ENCODE measurements at places on chromosomes 2 and 18.

DNA sequence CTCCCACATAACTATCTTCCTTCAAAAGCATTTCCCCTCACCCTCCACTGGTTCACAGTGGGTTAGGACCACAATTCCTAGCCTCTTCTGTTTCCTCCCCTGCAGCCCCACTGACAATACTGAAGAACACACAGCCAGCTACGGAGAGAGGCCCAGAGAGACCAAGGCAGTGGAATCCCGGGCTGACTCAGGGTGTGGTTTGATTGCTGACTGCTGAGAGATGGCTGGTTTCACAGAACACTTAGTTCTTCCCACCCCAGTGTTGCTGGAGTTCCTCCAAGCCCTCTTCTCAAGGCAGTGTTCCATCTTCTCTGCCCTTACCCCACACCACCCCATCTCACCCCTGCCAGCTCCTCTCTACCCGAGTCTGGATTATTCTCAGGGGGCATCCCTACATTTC, 43.3 kb upstream of the ZFP36L2 start:
- DNase-seq = no peak

- DNase-seq = no peak
These were observed 43.1 kb downstream of the HPCAL1 start for GRCh38 chr2:10345813-10346212.

GRCh38 chr2:127134833-127135830, 28.2 kb upstream of the BIN1 start:
- no peak for DNase-seq

GRCh38 chr2:194087089-194087958, 1569.7 kb upstream of the SLC39A10 start:
- no peak for DNase-seq

DNA sequence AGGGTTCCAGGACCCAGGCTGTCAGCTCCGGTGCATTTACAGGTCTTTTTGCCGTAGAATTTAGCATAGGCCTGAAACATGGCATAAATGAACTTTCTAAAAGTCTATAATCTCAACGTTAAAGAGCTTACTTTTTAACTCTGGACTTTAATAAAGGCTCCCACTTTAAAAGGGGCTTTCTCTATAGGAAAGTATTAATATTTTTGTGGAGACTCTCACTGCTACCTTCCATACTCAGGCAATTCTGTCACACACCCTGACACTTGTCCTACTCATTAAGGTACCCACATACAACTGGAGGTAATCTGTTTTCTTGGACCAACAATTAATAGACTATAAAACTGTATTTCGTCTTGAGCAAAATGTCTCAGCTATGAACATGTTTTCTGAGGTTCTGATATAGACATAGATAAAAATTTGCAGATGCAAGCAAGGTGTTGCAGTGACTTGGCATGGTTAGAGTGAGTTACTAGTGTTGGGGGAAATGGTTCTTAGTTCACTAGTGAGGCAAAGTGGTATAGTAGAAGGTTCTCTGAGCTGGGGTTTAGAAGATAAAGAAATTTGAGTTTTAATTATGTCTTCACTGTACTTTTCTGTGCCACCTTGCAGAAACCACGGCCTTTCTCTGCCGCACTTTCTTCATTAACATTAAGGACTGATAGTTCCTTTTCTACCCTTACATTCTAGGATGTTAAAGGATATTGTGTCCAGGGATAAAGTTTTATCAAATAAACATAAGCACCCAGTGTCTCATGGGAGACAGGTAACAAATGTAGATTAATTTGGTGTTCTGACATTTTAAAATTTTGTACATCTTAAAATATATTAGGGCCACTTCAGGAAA, 10.8 kb upstream of the NR4A2 start:
- DNase-seq = peak; percentile 13

DNA sequence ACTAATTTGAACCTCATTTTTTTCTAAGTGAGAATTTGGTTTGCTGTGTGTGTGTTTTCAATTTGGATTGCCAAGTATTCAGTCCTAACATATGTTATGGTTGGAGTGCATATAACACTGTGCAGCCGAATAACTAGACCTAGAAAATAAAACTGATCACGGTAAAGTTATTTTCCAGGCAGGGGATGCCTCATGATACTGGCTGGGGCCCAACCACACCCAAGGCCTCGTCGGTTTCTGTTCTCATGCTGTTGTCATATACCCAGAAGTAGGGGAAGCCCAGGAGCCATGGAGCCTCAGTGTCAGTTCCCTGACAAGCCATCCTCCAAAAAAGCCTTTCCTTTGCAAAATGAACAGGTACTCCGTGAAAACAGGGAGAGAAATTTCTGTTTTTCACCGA, 160.2 kb downstream of the GBX2 start:
- no peak for DNase-seq

GRCh38 chr2:69770747-69771146, 28.8 kb downstream of the ANXA4 start:
- no peak for DNase-seq

DNA sequence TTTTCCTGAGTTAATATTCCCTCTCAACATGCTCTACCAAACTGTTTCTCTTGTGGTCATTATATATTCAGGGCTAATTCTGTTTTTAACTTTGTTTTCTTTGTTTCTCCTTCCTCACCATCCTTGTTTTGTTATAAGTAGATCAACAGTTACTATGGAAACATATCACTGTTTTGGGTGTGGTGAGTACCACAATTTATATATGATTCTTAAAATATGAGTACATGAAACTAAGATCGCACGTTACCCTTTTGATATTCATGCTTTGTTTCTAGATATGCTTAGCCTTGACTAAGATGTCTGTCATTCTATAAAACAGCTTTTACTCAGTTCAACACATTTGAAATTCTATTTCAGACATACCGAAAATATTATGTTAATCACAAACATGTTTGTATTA, 232.3 kb upstream of the ITGA4 start:
- peak; percentile 79 for DNase-seq

- DNase-seq = no peak
These were observed 172.2 kb downstream of the MBD2 start for GRCh38 chr18:54052259-54052658.

DNA sequence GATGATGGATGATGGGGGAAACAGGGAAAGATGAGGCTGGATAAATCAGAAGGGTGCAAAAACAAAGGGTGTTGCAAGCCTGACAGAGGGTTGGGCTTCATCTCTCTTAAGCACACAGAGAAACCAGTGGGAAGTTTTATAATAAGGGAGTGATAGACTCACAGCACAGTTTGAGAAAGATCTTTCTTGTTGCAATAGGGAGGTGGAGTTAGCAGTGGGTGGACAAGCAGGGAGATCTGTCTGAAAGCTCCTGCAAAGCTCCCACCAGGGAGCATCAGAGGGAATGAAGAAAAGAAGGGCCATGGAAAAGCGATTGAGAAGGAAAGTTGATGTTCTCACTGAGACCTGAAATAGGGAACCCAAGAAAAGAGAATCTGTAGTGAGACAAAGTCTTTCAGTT, 64.9 kb downstream of the BOD1L2 start:
- DNase-seq = no peak

DNA sequence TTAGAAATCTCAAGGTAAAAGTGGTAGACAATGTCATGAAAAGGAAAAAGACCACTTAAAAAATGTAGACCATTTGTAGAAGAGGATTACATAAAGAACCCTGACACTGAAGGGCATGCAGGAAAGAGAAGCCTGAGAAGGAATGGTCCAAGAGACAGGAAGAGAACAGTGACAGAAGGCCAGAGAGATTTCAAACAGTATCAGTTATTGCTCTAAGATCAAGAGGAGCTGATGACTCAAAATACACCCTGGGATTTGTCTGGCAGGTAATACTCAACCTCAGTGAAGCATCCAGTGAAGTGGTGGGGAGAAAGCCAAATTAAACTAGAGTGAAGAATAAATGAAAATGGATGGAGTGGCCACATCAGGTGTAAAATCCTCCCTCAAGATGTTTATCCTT, 100.5 kb downstream of the PDE11A start:
- DNase-seq = no peak

- no peak for DNase-seq
These were observed 95.6 kb downstream of the DYM start for GRCh38 chr18:49364821-49365220.

DNA sequence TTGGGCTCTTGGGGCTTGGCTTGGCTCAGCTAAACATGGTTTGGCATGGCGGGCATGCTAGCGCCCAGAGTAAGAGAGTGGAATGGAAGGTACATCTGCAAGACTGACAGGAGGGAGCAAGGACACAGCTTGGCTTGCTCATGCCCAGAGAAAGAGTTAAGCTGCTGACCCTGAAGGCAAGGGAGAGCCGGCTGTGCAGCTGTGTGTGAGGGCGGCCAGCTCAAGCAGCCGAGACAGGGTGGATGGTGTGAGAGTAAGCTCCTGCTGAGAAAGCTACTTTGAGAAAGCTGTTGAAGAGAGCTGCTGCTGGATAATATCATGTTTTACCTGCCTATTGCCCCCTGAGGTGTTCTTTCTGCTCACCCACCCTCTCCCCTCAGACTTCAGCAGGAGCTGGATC, 135.6 kb downstream of the CCBE1 start:
- no peak for DNase-seq

DNA sequence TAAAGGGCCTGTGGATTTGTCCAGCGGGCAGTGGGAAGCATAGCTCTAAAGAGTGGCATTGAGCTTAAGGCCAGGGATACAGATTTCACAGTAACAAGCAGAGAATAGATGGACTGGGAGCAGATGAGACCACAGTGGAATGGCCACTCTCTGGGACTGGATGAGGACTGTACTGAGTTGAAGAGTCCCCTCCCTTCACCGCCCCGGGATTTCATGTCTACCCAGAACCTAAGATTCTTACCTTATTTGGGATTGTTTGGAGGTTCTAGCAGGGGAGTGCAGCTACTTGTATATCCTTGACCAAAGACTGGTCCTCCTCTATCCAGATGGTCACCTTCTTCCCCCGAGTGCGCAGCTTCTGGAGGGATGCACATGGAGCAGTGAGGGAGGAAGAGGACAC, 28.0 kb upstream of the EFEMP1 start:
- no peak for DNase-seq

DNA sequence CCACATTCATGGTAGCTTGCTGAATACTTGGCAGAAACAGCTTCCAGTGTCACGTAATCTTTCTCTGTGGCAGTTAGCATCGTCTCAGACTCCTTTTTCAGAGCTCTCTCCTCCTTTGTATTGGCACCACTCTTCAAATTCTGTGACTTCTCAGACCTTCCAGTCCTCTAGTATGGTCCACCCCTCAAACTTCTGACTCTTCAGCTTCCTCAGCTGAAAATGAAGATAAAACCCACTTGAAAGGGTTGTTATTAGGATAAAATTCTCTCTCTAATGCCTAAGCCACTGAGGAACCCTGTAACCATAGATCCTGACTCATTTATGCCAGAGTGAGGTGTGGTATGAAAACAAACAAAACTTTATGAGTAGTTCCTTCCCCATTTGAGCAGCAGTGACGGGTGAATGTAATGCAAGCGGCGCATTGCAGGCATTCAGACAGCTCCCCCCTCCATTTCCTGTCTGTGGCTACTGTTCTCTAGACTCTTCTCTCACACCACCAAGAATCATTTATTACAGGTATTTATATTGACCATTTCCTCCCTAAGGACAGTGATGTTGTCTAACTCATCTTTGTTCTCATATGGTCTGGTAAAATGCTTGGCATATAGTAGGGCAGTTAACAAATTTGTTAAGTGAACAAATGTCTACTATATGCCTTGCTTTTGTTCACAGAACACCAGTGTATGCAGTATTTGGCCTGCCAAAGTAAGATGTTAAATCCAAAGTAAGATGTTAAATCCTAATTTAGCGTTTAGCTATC, 35.3 kb downstream of the GALNT1 start:
- DNase-seq = peak; percentile 78

- DNase-seq = no peak
These were observed 18.5 kb downstream of the ITGA6 start for GRCh38 chr2:172445851-172446250.

- DNase-seq = no peak
These were observed 46.3 kb downstream of the MERTK start for GRCh38 chr2:111944531-111945210.

GRCh38 chr2:218431878-218432277, 13.0 kb downstream of the VIL1 start:
- no peak for DNase-seq

- no peak for DNase-seq
These were observed 22.2 kb downstream of the TNS1 start for GRCh38 chr2:217980591-217980990.

DNA sequence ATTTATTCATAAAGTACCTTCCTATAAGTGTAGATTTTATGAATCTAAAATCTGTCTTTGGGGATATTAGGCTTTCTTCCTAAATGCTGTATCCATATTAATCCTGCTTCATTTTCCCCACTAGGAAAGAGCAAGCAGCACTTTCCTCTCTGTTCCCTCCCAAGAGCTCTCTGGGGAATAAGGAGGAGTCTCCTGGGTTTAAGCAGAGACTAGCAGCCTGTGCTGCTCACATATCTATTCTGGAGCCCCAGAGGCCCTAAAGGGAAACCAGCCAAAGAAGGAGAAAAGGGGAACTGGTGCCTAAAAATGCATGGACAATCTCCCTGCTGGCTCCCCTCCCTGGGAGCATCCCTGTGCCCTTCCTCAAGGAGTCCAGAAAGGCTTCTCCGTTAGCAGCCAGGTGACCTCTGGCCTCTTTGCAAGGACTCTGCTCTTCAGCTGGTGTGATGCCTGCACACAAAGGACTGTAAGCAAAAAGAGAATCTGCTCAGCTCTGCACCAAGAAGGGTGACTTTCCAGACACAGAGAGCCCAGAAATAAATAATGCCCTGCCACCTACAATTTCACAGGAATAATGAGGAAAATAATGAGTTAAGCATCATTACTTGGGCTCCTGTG, 270.6 kb downstream of the SS18 start:
- no peak for DNase-seq

DNA sequence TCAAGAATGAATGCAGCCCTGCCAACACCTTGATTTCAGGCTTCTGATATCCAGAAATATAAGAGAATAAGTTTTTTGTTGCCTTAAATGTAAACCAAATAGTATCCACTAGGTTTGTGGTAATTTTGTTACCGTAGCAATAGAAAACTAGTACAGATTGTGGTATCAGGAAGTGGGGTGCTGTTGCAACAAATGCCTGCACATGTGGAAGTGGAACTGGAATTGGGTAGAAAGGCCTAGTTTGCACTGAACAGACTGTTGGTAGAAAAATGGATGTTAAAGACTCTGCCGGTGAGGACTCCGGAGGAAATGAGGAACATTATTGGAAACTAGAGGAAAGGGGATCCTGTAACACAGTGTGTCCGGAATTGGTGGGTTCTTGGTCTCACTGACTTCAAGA, 145.8 kb upstream of the MGAT5 start:
- no peak for DNase-seq

DNA sequence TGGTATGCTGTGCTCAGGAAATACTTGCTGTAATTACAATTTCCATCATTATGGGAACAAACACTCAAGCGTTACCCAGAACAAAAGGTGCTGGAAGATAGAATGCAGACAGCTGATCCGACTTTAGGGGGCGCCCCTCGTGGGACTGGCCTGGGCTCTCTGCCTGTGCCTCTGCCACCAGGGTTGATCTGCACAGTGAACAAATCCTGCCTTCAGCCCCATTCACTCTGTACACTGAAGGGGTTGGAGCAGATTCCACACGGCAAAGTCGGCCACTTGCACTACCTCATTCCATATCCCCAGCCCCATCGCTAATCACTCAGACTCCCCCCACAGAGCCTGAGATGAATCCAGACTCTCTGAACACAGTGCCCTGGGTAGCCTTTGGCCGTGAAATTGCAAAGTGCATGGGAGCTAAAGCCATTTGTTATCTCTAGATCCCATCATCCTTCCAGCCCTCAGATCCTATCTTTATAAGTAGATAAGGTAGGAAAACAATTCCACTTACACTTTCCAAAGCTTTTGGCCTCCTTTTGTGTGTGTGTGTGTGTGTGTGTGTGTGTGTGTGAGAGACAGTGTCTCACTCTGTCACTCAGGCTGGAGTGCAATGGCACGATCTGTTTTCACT, 69.3 kb downstream of the INPP5D start:
- no peak for DNase-seq

GRCh38 chr18:42931491-42931890, 184.0 kb downstream of the RIT2 start:
- no peak for DNase-seq

Measured in CD4-positive, alpha-beta T cell treated with Interleukin-2 at 100 ng/mL for 4 hours (primary cell).